Activated T-helper 17 cell treated with anti-CD3 and anti-CD28 coated beads, Interleukin-2, amount 50 U/mL, for 72 hours (primary cell): ENCODE measurements at places on chromosomes 7 and 10.

DNA sequence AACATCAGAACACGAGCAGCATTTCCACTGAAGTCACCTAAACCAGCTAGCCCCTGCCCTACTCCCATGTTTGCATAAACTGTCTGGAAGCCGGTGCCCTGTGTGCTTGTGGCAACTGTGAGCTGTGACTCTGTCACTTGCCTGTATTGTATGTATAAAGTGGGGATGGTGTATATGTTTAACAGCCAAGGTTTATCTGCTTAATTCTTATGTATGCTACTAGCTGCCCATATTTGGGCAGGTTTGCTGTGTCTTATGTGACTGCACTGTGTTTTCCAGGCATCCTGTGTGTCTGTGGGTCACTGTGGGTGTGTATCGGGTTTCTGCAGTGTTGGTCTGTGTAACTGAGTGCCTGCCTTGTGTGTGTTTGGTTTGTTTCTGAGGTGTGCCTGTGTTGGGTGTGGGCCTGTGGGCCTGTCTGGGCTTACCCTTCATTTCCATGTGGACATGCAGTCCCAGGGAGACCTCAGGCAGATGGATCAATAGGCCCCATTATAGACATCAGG, 9.3 kb downstream of the LBX1 start:
- no peak for ATAC-seq

- no peak for ATAC-seq
Observed at GRCh38 chr10:101071885-101072433, 10.2 kb downstream of the KAZALD1 start.

GRCh38 chr10:58237014-58237834, 30.5 kb downstream of the IPMK start:
- ATAC-seq: peak; percentile 90

- no peak for ATAC-seq
Observed at GRCh38 chr7:2879354-2879753, 35.2 kb upstream of the GNA12 start.

DNA sequence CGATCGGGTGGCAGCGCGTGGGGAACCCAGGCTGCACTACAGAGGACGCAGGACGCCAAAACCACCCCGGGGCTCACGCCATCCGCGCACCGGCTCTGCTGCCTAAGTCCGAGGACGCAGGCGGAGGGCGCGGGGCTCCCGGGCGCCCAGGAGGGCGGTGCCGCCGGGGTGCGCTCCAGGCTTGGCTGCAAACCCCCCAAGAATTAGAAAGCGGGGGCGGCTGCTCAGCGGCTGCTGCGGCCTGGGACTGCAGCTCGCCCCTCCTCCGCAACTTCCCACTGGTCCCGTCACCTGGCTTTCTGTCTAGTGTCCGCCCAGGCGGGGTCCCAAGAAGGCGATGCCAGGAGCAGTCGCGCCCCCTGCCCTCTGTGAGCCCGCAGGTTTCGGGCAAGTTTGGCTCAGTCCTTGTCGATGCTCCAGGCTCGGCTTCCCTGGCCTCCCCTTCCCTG, 1.7 kb upstream of the POU6F2 start:
- ATAC-seq: no peak
